ENCODE measurements at places on chromosomes 11 and 22. TPM values are rescaled to one million over a fixed set of nuclear protein-coding genes. Genes with fewer than 3 reads are reported as not detected.

The HOATZ gene
- not detected for total RNA-seq

The RBMXL2 gene
- 0.40 TPM for total RNA-seq

The MGAT3 gene
- not detected for total RNA-seq

The TMPRSS4 gene
- not detected for total RNA-seq

The E2F8 gene
- total RNA-seq: 12.8 TPM

The ZNRD2 gene
- 55.4 TPM for total RNA-seq

The CRYBB2 gene
- total RNA-seq: 0.27 TPM

The GNG3 gene
- total RNA-seq: not detected

The CYP2D6 gene
- total RNA-seq: 0.13 TPM

The OR10G4 gene
- total RNA-seq: 0.13 TPM

The TTC36 gene
- total RNA-seq: 0.50 TPM

The SMPD1 gene
- total RNA-seq: 21.8 TPM

The APOA4 gene
- total RNA-seq: not detected

The TENM4 gene
- total RNA-seq: 0.13 TPM

The HEPACAM gene
- total RNA-seq: not detected

The MRGPRG gene
- not detected for total RNA-seq

Data from thoracic aorta endothelial cell (primary cell).